ENCODE measurements at places on chromosomes 16 and 17.

DNA sequence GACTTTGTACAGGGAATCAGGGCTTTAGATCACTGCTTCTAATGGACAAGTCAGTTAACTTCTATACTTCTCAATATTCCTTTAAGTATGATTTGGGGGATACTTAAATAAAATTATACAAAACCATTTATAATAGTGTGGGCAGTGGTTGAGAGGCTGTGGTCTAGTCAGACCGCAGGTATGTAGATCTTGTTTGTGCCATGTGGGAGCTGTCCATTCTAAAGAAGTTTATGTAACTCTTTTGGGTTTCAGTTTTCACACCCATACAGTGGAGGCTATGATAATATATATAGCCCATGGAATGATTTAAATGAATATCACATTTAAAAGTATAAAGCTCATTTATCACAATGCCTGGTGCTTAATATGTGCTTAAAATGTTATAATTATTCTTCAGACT lies 654.3 kb upstream of the KIF2B start:
- DNase-seq, result no peak

- no peak for DNase-seq
These were observed 3.6 kb downstream of the CDT1 start for GRCh38 chr16:88807142-88807625.

DNA sequence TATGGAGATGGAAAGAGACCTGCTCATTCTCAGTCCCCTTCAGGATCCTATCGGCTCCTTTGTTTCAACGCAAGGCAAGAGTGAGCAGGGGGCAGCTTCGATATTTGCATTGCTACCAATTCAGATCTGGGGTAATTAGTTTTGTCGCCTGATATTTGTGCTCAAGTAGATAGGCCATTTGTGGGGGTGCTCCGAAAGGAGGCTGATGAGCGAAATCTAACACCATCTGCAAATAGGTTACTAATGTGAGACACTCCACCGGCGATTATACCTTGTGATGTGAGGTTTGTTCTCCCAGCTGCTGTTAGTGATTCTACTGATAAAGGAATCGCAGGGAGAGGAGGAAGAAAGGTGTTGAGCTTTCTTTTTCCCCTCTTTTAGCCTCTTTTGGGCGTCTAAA lies 31.5 kb downstream of the WSCD1 start:
- DNase-seq, result no peak

GRCh38 chr17:47246120-47246519 lies 7.5 kb upstream of the ITGB3 start:
- peak; percentile 67 for DNase-seq

GRCh38 chr16:88939972-88940861 lies 36.8 kb downstream of the CBFA2T3 start:
- DNase-seq, result no peak

DNA sequence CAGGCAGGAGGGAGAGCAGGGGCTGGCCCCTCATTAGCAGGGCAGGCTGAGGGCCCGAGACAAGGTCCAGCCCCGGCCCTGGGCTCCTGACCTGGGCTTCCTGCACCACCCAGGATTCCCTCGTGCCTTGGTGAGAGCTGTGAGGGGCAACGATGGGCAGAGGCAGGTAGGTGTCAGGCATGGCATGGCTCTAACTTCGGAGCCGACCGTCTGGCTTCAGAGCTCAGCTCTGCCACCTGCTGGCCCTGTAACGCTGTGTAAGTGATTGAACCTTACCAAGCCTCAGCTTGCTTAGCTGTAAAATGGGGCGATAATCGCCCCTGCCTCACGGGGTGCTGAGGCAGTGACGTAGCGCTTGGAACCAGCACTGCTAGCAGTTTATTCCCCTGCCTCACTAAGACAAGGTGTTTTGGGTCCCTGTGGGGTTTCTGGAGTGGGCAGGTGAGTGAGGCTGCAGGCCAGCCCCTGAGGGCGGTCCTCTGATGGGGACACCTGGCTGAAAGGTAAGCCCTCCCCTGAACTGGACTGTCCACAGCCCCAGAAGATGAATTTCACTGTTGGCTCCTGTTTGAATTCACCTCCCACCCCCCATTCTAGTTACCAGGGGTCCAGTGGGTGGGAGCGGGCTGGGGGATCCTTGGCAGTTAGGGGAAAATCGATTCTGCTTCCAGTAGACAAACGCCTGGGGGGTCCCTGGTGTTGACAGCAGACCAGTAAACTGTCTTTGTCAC lies 184.8 kb upstream of the GSE1 start:
- DNase-seq, result peak; percentile 33

GRCh38 chr17:34579017-34579946 lies at the start of gene TMEM132E:
Gene TMEM132E (plus strand): TSS chr17:34579582. CDS start chr17:34581077, 1,495 bp downstream.
- DNase-seq, result no peak

DNA sequence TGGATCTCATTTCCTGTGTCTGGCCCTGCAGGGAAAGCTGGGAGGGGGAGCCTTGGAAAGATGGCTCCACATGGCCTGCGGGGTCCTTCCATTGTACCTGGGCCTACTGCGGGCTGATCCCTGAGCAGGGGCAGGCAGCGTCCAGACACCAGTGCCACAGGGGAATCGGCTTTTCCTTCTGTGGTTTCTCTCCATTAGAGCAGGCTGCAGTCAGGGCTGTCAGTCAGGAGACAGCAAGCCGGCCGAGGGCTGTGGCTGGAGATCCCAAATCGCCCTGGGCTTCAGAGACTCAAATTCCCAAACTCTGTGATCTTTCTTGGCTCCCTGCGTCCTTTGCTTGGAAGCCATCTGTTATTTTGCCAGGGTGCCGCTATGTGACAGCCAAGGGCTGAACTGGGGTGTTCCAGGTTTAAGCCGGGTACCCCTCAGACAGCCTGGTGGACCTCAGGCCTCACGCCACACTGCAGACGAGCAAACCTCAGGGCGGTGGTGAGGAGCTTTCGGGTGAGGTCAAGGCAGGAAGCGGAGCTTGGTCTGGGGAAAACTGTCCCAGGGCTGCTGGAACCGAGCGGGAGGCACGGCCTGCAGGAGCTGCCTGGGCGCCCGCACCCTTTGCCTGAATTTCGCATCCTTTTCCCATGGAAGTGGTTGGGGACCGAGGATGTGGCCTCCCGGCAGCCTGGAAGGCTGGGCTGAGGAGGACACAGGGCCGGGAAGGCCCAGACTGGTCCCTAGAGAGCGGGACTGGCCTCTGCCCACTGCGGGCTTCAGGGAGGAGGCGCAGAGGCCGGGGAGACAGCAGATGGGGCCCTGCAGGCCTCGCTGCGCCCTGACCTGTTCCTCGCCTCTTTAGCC lies 1.5 kb upstream of the CPNE7 start:
- DNase-seq, result no peak

GRCh38 chr16:56349086-56349415 lies 76.3 kb downstream of the AMFR start:
- DNase-seq, result no peak

- DNase-seq, result no peak
These were observed 579 bp upstream of the LRRC59 start for GRCh38 chr17:50397919-50398285.

DNA sequence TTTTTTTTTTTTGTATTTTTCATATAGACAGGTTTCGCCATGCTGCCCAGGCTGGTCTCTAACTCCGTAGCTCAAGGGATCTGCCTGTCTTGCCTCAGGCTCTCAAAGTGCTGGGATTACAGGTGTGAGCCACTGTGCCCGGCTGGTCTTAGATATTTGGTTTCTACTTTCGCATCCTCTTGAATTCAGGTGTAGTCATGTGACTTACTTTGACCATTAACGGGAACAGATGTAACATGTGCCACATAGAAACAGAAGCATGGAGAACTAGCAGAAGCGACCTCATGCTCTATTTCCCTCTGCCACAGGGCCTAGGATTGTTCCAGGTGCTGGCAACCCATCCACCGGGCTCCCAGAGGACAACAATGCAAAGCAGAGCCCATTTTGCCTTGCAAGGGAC lies 166.6 kb downstream of the CYLD start:
- no peak for DNase-seq

DNA sequence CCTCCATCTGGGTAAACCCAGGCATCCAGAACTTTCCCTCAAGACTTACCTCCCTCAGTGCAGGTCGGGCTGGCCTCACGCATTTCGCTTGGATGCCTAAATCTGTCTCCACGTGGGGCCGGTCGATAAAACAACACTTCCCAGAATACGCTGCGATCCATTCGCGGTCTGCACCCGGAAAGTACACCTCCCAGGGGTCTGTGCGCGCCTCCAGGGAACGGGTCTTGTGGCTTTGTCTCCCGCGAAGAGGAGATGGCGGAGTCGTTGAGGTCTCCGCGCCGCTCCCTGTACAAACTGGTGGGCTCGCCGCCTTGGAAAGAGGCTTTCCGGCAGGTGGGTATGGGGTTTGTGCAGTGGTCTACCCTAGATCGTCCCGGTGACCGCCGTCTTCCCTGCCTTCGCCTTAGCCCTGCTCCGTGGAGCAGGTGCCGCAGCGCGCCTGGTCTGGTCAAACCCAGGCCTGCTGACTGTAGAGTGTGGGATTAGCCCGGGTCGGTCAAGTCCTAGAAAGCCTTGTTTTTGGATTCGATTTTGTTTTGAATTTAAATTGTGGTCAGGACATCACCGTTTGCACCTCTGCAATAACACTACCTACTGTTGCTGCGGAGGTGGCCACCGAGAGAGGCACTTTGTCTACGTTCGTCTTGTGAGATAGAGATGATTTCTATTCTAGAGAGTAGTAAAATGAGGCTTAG lies at the start of gene RPAIN:
Gene RPAIN, plus strand, starts transcription at position 224 of the 695 bp plus-strand sequence. Its CDS starts 29 bp downstream, at position 253.
- peak; percentile 81 for DNase-seq

- no peak for DNase-seq
These were observed 848 bp upstream of the KRT19 start for GRCh38 chr17:41528959-41529353.

- no peak for DNase-seq
These were observed 102.4 kb downstream of the CCT6B start for GRCh38 chr17:34858591-34859565.

GRCh38 chr17:74123866-74124444 lies 79.5 kb upstream of the RPL38 start:
- DNase-seq, result no peak

DNA sequence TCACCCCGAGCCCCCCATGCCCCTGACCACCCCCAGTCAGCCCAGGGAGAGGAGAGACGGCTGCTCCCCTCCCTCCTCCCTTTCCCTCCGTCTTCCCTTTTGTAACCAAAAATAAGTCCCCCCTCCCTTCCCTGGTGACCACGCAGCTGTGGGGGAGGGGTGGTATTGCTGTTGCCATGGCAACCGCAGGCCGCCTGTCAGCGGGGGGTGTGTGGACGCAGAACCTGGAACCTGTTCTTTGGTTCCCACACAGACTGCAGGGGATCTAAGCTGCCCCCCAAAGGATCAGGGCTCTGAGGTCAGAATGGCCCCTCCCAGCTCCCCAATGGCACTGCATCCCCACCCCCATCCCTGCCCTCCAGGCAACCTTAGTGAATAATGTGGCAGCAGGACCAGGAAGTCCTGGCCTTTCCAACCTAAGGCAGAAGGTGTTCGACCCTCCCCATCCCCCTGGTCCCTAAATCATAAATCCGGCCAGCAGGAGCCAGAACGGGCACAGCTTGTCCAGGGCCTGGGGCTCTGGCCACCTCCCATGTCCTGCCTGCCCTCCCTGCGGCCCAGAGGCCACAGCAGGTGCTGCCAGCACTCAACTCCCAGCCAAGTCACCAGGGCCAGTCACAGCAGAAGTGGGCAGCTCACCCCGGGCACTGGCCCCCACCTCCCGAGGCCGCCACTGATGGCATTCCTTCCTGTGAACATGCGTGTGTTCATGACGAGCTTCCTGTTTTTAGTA lies 12.0 kb downstream of the CA4 start:
- DNase-seq, result no peak

- no peak for DNase-seq
These were observed 634.1 kb upstream of the RBFOX1 start for GRCh38 chr16:6698548-6698947.

- peak; percentile 49 for DNase-seq
These were observed 14.4 kb downstream of the GJD3 start for GRCh38 chr17:40349895-40350688.

DNA sequence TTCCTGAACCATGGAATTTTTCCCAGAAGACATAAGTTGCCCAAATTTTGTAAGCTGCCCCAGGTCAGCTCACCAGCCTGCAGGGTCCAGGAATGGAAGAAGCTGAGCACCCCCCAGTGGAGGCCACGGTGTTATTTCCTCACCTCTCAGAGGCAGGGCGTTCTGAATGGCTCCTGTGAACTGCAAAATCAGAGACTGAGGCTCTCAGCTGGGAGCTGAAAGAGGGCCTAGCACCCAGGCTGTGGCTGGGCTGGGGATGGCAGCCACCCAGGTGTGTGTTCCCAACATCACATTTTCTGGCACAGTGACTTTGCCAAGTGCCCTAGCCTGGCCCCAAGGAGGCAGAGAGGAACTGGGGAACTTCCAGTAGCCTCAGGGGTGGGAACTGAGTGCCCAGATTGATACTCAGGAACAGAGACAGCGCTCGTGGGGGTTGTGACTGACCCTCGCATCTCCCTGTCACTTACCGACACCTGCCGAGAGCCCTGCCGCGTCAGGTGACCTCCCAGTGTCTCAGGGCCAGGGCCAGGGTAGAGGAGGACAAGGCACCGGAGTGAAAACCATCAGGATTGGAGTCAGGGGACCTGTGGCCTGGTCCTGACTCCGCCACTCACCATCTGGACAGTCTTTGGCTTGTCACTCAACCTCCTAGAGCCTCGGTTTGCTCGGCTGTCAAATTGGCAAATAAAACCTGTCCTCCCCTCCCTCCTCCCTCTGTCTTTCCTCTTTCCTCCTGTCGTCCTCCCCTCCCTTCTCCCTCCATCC lies 11.3 kb downstream of the CACNG4 start:
- no peak for DNase-seq

DNA sequence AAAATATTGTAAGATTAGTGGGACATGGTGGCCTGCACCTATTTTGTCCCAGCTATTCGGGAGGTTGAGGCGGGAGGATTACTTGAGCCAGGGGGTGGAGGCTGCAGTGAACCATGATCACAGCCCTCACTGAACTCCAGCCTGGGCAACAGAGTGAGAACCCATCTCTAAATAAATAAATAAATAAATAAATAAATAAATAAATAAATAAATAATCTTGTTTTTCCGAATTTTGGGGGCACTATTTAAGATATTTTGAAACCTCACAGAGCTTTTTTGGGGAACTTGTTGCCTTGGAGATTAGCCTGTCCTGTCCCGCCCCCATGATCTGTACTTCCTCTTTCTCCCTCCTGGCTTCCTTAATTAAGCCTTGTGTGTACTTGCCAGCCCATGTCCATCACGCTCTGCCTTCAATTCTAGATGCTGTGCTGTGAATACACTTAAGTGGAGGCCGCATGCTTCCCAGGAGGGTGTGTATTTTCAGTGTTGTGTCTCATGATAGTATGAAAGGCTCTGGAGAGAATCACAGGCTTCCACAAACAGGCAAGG lies 4.4 kb downstream of the LGALS9 start:
- DNase-seq, result no peak

DNA sequence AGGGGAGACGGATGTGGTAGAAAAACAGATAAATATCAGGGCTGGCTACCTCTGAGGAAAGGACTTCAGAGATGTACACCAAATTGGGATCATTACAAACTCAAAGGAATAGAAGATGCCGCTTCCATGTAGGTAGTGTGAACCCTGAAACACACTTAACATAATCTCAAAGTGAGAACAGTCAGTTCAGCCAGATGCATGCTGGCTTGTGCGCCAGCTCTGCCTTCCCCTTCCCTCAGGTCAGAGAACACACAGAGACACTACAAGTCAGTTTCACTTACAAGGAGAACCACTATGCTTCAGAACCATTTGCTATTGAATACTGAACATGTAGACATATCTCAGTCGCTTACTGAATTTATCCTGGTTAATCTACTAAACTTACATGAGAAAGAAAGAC lies 176.0 kb upstream of the AXIN2 start:
- DNase-seq, result no peak

Measured in fibroblast of mammary gland (primary cell).